ENCODE measurements at places on chromosomes 6 and 20.
A peak's percentile ranks its signal among the peaks of the same experiment; 100 is the strongest.

DNA sequence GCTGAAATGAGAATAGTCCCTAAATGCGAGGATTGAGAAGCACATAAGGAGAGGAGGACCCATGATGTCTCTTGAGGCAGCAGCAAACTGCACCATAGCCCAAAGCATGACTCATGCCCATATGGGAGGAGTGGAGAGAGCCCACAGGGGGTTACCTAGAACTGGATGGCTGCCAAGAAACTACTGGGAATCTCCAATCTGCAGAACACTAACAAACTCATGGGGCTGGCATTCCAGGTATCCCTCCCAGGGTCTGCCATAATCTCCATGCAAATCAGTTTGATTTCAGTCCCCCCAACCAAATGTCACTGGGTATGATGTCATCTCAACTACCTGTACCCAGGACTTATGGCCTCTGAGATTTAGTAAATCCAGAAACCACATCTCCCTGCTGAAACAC, 410.5 kb downstream of the PTPRT start:
- DNase-seq, result no peak

GRCh38 chr6:1609648-1610496, at the start of gene FOXC1:
Gene FOXC1 (plus strand): TSS chr6:1609915. CDS start chr6:1610446, 531 bp downstream.
- DNase-seq, result peak; percentile 93

GRCh38 chr6:167275436-167275835, 15.7 kb upstream of the UNC93A start:
- no peak for DNase-seq

DNA sequence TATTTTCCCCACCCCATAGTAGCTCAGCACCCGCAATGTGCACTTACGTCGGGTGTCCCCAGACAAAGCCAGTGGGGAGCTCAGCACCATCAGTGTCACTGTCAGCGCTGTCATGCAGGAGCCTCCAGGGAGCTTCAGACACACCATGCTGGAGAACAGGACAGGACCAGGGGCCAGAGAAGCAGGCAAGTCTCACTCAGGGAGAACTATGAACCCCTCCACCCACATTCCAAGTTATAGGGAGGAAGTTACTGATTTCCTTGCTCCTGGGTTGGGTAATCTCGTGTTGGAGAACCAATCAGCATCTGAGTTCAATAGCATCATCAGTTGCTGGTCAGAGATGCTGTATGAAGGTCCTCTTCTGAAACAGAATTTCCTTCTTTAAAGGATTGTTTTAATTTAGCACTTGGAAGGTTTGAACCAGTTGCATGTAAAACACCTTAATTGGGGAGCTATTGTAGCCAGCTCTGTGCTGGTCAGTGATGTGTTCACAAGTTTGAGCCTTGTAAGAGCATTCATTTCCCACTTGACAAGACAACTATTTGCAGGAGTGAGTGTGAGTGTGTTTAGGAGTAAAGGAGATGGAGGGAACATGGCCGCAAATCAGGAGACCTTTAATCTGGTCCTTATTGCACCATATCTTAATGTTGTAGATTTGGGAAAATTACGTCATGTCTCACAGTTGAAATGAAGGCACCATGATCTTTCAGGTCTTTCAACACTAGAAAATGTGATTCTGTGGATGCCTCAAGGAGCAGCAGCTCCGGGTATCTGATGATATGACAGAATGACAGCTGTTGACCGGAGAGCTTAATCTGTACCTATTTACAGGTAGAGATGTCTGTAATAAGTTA, at the start of gene HLA-DRB1:
Gene HLA-DRB1, minus strand, starts transcription at position 253 of the 854 bp plus-strand sequence. Its CDS starts 106 bp downstream, at position 147.
- peak; percentile 28 for DNase-seq

GRCh38 chr6:14442242-14442641, 324.7 kb downstream of the CD83 start:
- DNase-seq, result no peak

DNA sequence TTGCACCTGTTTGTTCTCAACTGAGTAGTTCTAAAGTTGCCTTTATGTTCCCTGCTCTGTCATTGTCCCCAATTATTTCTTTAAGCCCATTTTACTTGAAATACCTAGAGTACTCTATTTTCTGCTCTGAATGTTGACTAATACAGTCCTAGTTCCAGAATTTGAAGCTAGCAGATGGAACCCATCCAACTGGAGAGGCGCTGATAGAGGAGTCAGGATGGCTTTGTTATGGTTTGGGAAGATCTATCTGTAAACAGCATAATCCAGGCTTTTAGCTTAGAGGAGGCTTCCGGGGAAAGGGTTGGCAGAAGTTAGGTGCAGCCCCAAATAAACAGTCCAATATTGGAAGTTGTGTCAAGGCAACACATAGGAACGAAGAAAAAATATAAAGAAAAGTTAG, 927.7 kb downstream of the TFAP2A start:
- DNase-seq, result no peak
